Stimulated activated CD4-positive, alpha-beta T cell treated with anti-CD3 and anti-CD28 coated beads, TNF-alpha, amount 100 ng/mL, for 1 hour (primary cell): ENCODE measurements at places on chromosomes 4 and X.

GRCh38 chr4:6582889-6583490 lies 8.0 kb downstream of the MAN2B2 start:
- no peak for DNase-seq

DNA sequence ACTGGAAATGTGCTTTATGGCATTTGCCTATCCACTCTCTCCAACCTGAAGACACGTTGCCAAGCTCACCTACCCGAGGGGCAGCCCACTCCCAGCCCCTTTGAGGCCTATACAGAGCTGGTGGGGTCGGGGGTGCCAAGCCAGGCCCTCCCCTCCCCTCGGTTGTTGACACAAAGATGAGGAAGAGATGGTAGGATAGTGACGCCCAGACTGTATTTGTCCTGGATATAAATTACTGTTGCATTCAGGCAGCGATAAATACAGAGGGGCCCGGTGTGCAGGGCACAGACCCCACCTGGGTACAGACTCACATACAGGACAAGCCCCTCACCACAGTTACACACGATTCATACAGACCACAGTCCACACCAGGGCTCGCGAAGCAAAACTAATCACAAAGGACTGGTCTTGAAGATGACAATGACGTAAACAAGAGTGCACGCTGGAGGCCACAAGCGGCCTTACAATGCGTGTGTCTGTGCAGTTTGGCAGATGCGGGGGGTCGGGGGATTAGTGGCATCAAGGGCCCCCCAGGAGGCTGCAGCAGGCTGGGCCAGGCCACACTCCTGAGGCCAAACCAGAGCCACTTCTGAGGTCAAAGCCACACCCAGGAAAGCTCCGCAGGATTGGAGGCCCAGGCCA lies 14.6 kb downstream of the DGKQ start:
- DNase-seq = no peak

- no peak for DNase-seq
Measured at GRCh38 chr4:32562010-32562409, 1841.8 kb downstream of the PCDH7 start.

DNA sequence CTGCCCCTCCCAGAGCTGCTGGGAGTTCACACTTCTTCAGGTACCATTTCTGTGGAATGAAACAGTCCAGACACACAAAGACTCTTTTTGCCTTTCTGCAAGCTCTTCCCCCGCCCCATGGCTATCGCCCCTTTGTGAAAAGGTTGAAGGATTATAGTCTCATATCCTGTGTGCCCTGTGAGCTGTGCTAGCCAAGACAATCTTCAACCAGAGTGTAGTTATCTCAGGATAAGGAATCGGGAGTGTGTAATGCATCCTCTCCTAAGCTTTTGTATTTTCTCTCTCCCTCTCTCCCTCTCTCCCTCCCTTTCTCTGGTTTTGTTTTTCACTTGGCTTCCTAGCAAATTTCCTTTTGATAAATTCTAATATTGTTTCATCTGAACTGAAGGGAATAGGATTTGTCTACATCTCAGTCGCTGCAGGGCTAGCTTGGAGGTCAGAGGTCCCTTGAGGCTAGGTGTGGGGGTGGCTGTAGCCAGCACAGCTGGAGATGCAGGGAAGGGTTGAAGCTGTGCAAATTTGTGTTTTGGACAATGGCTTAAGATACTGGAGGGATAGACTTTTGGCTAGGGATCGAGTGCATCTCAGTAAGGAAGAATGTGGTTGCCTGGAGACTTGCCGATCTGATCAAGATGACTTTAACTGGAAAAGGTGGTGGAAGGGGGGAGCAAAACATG lies 74.6 kb upstream of the NALF2 start:
- DNase-seq = no peak

DNA sequence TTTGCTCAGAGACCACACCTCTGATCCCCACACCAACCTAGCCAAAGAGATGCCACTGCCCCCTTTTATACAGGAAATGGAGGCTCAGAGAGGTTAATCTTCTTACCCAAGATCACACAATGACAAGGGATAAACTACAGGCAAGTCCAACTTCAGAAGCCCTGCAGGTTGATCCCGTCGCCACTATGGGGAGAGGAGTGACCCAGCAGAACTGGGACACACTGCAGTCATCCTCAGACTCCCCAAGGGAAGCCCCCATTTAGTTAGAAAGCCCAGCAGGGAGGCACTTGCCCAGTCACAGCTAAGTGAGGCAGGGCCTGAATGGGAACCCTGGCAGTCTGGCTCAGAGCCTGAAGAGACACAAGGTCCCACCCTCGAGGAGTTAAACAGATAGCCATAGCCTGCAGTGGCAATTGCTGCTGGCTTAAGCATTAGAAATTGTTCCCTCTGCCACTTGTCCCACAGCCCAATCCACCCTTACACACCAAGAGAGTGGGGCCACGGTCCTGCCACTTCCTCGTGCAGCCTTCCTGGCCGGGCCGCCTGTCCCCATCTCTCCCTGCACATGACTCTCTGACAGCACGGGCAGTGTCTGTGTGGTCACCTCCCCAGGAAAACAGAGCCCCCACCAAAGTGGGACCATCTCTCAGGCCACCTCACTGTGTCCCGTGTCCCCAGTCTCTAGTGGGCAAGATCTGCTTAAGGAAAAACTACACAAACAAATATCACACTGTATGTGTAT lies 2.7 kb downstream of the JAKMIP1 start:
- no peak for DNase-seq

DNA sequence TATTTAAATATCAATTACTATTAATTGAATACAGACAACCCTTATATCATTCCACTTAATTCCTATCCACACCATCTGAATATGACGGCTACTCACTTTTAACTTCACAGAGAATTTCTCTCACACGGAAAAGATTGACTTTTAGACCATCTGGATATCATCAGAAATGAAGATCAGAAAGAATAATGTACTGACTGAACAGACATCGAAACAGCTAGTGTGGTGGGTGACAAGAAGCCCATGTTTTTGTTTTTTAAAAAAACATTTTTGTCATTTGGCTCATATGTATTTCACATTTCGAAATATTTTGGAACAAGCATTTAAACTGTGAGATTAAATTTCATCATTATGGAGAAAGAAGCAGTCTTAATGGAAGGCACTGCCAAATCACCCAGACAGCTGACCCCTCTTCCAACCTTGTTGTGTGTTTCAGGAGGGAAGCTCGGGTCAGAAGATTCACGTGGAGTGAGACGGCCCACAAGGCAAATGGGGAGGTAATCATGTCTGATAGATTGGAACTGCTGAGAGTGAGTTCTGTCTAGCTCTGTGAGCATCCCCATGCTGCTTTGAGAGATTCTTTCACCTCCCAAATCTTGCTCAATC lies 204.2 kb upstream of the RASGEF1B start:
- no peak for DNase-seq

DNA sequence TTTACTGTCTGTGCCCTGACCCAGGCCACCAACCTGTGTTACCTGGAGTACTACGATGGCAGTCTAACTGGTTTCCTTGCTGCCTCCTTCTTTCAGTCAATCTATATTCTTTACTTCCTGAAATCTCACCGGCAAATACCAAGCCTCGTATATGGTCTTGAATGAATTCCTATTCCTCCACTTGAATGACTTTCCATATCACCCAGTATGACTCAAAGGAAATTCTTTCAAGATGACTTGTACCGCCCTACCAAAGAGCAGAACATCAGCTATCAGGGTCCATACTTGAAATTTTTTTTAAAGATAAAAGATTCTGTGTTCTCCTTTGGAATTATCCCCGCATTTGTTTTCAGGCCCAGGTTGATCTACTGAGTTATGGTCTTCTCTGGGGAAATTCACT lies 378.0 kb downstream of the AFF2 start:
- DNase-seq = no peak

DNA sequence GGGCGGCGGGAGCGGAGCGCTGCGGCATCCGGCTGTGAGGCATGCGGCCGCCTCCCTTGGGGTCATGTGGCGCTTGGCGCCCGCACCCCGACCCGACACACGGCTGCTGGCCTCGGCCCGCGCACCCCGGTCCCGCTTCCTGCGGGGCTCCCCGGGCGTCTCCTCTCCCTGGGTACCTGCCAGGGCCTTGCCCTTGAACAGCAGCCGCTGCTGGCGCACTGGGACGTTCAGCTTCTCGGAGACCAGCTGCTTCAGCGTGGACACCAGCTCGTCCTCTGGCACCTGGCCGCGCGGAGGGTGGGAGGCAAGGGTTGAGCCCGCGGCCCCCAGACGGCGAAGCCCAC lies 391 bp downstream of the UBL4A start:
- DNase-seq = no peak

DNA sequence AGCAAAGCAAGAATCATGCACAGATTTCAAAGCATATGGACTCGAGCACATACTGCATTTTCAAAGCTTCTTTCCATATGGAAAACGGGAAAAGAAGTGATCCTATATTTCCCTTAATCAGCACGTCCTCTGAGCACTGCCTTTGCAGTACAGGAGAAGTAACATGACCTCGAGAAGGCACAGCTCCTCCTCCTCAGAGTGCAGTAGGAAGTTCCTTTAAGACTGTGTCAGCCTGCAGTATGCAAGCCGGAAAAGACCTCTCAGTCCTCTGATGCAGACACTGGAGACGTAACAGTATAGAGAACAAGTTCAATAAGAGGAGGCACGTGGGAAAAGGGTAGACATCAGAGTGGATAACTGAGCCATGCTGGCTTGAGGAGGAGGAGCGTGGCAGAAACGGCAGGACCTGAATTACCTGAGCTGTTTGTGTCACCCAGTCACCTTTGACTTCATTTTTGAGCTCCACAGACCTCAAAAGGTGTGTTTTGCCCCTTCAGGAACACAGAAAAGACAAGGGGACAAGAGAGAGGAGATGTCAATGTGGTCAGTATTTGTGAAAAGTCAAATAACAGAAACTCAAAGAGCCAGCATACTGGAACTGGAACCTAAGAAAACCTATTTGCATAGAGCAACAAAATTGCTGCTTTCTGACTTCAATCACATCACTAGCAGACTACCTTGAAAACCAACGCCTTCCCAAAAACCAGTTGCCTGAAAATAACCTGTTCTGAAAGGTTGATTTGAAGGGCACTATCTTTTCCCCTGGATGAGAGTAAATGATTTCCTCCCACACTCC lies 20.8 kb downstream of the IRF2 start:
- DNase-seq = no peak

DNA sequence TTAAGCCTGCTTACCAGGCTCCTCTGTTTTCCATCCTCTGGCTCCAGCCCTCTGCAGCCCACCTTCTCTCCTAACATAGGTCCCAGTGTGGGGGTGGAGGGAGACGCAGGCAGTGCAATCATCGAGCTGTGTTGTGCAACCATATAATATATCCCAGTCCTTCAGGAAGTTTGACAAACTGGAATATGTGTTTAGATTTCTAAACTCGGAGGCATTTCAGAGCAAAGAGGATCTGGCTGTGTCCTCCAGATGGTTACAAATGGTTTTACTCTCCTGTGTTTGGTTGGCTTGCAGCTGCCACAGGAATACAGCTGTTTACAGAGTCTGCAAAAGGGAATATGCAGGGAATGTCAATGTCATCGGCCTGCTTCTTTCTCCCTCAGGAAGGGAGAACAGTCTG lies 195.3 kb upstream of the LNX1 start:
- no peak for DNase-seq
